ENCODE measurements at places on chromosomes 4 and X.
A peak's percentile ranks its signal among the peaks of the same experiment; 100 is the strongest.

- DNase-seq = no peak
Measured at GRCh38 chr4:56317749-56318148, 69.5 kb downstream of the AASDH start.

DNA sequence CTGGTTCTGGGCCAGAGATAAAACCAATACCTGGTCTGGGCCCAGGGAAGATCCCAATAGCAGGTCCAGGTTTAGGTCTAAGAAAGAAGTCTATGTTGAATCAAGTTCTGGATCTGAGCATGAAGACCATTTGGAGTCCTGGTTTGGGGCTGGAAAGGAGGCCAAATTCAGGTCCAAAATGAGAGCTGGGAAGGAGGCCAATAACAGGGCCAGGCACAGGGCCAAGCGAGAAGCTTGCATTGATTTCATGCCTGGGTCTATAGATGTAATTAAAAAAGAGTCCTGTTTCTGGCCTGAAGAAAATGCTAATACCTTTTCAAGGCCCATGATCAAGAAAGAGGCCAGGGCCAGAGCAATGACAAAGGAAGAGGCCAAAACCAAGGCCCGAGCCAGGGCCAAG is 3.4 kb downstream of the GPRASP1 start:
- no peak for DNase-seq

DNA sequence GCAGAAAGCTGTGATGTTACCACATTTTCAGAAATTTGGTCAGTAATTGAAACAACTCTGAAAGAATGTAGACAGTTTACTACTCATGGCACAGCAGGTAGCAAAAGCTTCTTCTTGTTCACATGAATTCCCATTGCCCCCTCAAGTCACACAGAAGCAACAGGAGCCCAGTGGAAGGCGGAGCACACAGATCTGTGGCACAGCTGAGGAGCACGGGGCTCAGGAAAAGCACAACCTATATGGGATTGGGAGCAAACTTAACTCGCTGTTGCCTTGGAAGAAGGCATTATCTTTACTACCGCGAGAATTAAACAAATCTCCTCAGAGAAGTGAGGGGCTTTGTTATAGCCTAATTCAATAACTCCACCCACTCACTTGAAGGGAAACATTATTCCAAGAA is 358.5 kb downstream of the SPOCK3 start:
- DNase-seq = no peak

DNA sequence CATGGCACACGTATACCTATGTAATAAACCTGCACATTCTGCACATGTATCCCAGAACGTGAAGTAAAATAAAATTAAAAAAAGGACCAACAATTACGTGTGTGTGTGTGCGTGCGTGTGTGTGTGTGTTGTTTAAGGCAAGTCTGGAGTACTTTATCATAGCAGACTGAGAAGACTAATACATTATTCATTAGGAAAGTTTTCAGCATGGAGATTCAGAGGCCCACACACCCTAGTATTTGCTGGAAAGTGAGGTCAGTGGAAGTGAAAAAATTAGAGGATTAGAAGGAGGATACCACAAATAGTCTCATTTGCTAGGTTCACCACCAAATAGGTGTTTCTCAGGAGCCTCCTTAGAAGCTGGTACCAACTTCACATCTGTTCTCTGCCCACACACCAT is 457.1 kb upstream of the CPEB2 start:
- DNase-seq = no peak

- peak; percentile 93 for DNase-seq
Measured at GRCh38 chrX:20141281-20142220, at the start of gene EIF1AX. EIF1AX (minus strand) TSS chrX:20141838; CDS start chrX:20141640, 198 bp downstream.

- no peak for DNase-seq
Measured at GRCh38 chr4:94758700-94759399, 1.1 kb downstream of the BMPR1B start.

DNA sequence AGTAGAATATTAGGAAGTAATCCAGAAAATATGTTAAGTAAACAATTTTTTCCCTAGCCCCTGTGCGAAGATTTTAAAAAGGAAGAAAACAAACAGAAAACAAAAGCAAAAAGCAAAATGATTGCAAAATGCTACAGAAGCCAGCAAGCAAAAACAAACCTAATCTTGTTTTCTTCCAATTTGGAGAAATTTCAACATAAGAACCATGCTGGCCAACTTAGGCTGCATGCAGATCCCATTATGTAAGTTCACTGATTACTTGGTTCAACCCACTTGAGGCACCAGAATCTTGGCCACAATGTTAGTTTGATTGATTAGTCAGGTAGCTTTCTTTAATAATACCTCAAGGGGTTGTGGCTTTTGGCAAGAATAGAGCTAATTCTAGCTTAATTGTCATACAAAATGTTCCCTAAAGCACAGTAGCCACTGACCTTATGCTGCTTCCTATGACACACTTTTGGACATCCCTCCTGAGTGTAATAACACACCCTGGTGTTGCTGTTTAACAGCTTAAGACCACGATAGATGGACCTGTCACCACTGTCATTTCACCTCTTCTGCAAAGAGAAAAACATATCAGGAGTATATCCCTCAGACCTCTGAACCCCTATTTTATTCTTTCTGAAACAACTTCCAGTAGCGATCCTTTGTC is 2342.1 kb downstream of the PCDH7 start:
- DNase-seq = no peak

GRCh38 chr4:10107111-10108091 is 9.2 kb downstream of the WDR1 start:
- no peak for DNase-seq

GRCh38 chr4:30265716-30266115 is 454.5 kb upstream of the PCDH7 start:
- DNase-seq = no peak

GRCh38 chr4:98287328-98287727 is 26.1 kb downstream of the RAP1GDS1 start:
- DNase-seq = no peak

DNA sequence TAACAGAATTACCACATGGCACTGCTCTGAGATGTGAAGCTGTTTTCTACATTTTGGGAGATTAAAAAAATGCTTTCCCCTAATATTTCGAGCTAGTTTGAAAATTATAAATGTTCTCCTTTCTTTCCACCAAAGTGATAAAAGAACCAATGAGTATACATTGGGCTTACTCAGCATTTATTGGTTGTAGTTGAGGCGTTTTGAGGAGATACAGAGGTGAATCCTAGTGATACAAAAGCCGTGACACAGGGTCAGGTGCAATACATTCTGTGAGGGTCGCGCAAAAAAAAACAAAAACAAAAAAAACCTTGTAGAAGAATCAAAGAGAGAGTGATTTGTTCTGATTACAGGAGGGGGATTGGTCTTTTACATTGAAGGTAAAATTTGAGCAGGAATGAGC is 32.4 kb upstream of the CYP4V2 start:
- no peak for DNase-seq

GRCh38 chrX:9414416-9414815 is 50.4 kb upstream of the TBL1X start:
- DNase-seq = no peak

GRCh38 chr4:77843628-77844027 is 19.0 kb upstream of the MRPL1 start:
- no peak for DNase-seq

GRCh38 chrX:30327762-30328161 is 18.6 kb upstream of the NR0B1 start:
- no peak for DNase-seq

DNA sequence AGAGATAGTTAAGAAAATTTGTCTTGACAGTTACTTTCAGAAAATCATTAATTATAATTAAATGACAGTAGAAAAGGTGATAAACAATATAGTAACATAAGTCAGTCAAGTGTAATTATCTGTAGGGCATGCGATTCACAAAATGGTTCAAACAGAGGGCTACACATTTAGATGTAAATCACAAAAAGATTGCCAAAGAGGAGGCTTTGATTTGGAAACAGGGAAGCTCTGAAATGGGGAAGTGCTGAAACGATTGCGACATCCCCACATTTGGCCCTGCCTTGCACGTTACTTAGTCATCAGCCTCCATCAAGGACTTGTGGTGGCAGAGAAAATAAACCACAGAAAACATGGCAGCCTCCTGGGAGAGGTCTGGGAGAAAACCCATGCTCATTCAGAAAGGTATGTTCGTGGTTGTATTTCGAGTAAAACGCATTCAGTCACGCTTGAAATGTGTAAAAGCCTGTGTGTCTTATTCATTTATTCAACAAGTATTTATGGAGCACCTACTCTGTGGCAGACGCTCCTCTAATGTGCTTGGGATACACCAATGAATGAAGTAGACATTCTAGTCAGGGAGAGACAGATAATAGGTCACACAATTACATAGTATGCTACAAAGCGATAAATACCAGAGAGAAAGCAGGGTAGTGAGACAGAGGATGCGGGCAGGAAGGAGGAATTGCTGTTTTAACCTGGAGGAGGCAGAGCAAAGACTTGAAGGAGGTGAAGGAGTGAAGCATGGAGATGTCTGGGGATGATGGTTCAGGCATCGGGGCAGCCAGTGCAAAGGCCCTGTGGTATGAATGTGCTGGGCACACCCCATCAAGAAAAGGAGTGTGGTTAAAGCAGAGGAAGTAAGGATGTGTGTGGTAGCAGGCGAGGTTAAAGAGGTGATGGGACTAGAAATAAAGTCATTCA is 7.8 kb downstream of the RBM47 start:
- no peak for DNase-seq

GRCh38 chrX:107610667-107611066 is 17.6 kb upstream of the PRPS1 start:
- no peak for DNase-seq

DNA sequence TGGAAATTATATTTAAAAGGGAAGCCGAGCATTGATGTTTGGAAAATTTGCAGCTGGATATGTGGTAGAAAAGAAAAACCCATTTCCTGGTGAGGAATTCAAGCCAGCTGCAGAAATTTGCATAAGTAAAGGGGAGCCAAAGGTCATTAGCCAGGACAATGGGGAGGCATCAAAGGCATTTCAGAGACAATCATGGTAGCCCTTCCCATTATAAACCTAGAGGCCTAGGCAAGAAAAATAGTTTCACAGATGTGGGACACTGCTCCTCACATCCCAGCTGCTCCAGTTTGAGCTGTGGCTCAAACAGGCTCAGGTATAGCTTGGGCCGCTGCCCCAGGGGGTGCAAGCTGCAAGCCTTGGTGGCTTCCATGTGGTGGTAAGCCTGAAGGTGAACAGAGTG is 35.8 kb downstream of the NAP1L3 start:
- no peak for DNase-seq

DNA sequence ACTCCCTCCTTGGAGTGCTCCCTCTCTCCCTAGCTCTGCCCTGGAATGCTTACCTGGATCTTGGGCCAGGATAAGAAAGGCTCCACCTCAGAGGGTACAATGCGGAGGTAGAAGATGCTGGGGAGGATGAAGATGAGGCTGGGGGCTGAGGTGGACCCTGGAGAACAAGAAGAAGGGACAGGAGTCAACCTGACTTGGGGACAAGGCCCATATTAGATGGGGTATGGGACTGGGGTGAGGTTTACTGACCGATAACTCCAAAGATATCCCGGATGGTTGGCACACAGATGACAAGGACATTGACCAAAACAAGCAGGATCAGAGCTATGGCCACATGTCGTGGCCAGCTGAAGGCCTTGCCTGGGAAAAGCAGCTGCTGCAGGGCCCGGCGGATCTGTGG is 10.6 kb downstream of the SLC38A5 start:
- no peak for DNase-seq

- DNase-seq = no peak
Measured at GRCh38 chrX:32894679-32895078, 316.7 kb downstream of the DMD start.

DNA sequence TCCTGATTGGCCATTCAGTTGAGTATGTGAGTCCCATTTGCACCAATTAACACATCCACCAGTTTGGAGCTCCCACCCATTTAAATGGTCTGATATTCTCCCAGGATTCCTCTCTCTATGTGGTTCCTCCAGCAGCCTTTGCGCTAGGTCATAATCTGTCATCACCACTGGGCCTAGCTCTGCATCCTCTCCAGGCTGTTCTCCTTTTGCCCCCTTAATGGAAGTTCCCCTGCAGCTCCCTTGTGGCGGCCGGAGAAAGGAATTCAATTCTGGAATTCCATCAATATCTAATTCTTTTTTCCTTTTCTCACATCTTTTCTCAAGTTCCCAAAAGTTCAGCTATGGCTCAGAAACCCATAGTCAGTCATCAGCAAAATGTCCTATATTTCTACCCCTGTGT is 2184.4 kb upstream of the AGA start:
- DNase-seq = no peak

- no peak for DNase-seq
Measured at GRCh38 chrX:131827935-131828334, 195.2 kb upstream of the STK26 start.

GRCh38 chrX:20654596-20655106 is 387.9 kb upstream of the RPS6KA3 start:
- DNase-seq = no peak

GRCh38 chr4:158159054-158159717 is 13.6 kb downstream of the GASK1B start:
- DNase-seq = no peak

- DNase-seq = no peak
Measured at GRCh38 chrX:50971395-50971794, 60.9 kb downstream of the BMP15 start.

GRCh38 chr4:94359838-94360237 is 17.2 kb upstream of the HPGDS start:
- no peak for DNase-seq

- DNase-seq = no peak
Measured at GRCh38 chr4:125702406-125702805, 387.7 kb downstream of the FAT4 start.

DNA sequence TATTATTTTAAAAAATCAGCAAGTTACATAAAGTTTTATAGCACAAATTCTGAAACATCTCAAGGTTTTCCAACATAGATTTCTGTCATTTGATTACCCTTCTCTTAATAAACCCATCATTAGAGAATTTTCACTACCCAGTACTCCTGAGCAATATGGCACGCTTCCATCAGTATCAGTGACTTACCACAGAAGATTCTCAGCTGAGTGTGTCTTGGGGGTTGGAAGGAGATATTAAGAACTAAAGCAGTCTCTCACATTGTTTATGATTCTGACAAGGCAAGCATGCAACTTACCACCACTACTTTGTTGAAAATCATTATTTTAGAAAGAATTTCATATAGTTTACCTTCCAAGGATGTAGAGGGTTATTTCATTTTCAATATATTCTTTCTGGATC is 67.7 kb downstream of the INPP4B start:
- no peak for DNase-seq

- DNase-seq = no peak
Measured at GRCh38 chrX:107571296-107571998, 56.9 kb upstream of the PRPS1 start.

Data from NCI-H2171 treated with DMSO at 0.1 percent for 48 hours (cell line).